ENCODE measurements at places on chromosomes 13 and 19.

DNA sequence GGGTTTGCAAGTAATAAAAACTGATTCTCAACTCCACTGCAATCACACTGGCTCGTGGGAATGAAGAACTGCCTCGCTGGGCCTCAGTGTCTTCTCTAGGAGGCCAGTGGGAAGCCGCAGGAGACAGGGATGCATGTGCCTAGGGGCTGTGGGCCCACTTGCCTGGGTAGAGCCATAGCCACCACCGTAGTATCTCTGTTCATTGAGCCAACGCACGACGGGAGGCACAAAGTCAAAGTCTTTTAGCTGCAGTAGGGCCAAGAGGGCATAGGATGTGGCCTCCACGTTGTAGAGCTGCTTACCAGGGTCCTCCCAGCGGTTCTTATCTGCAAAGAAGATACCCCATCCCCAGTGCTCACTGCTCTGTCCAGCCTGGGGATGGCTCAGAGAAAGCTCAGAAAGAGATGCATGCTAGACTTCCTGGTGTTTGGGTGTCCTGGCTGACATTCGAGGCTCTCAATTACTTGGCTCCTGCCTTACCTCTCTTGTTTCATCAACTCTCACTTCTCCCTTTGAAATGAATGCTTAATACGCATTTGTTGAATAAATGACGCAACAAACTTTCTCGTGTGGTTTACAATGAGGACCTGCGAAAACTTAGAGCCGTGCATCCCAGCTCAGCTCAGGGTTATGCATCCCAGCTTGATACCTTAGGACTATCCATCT, 16.1 kb upstream of the TNFSF14 start:
- DNase-seq, result no peak

DNA sequence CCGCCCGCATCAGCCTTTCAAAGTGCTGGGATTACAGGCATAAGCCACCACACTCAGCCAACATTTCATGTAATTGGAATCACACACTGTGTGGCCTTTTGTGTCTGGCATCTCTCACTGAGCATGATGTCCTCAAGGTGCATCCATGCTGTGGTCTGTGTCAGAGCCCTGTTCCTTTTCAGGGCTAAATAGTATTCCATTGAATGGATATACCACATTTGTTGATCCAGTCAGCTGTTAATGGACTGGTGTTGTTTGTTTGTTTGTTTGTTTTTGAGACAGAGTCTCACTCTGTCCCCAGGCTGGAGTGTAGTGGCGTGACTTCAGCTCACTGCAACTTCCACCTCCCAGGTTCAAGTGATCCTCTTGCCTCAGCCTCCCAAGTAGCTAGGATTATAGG, 17.9 kb downstream of the ATCAY start:
- no peak for DNase-seq

DNA sequence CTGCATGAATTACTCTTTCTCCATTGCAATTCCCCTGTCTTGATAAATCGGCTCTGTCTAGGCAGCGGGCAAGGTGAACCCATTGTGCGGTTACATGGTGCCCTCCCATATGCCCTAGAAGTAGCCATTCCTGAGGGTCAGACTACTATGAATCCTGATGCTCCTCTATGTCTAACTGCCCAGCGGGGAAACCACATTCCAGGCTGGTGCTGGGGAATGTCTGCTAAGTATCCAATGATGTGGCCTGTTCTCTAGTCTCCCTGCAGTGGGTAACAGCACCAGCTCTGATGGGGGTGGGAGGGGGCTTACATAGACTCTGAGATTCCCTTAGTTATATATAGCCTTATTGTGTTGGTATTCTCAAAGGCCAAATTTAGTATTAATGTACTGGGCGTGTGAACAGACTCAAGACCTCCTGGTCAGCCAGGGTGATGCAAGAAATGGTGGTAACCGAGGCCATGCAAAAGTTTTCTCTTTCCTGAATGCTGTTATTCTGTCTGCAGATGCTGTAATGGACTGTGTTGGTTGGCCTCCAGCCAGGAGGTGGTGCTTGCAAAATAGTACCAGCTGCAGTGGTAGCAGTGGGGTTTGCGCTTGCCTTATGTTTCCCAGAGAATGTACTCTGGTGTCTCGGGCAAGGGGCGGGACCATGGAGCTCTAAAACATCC, 564.8 kb upstream of the SLITRK1 start:
- DNase-seq, result no peak

DNA sequence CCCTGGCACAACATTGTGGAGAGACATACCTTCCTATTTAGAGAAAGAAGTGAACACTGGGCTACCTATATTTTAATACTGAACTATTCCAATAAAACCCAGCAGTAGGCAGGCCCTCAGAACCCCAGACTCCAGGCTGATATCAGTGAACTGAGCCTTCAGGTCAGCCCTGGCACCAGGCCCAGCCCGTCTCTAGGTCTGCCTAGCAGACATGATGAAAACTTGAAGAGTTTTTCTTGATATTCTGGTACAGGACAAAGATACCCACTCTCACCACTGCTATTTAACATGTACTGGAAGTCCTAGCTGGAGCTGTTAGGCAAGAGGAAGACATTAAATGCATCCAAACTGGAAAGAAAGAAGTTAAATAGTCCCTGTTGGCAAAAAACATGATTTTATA, 396.6 kb upstream of the SPRY2 start:
- no peak for DNase-seq

DNA sequence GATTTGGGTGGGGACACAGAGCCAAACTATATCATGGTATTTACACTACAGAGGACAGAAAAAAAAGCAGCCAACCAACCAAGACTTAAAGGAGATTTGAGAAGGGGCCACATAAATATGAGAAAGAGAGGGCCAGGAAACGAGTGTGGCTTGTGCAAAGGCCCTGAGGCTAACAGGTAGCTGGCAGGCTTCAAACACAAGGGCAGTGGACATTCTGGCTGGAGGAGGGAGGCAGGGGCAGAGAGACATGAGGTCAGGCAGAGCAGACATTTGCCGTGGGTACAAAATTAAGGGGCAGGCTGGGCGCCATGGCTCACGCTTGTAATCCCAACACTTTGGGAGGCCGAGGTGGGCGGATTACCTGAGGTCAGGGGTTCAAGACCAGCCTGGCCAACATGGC, 278.7 kb downstream of the FOXO1 start:
- no peak for DNase-seq

DNA sequence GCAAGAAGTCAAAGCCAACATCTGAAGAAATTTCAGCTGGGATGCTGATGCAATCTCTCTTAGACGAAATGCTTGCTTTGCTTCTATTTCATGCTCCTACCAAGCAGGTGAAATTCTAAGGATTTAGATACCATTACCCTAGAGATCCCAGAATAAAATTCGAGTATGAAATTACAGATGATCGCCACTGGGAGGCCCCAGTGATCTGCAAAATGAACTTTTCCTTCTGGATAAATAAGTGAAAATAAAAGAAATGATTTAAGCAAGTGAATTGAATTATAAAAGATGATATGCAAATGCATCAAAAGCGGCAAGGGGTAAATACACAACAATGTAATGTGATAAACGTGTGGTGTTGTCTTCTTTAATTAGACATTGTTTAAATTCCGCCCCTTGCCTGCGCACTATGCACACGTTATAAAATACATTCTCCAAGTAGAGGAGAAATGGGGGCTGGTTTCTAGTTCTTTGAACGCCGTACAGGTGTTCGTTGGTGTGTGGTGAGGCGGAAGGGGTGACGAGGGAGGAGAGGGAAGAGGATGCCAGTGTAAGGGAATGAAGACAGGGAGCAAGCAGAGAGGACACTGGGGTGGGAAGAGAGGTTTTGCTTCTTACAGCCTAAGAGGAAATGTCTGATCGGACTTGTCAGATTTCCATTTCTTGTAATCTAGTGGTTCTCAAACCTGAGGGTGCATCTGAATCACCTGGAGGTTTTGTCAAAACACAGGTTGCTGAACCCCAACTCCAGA, 58.0 kb downstream of the ERCC5 start:
- peak; percentile 17 for DNase-seq

- no peak for DNase-seq
These were observed 60.6 kb downstream of the NDFIP2 start for GRCh38 chr13:79541426-79542049.

GRCh38 chr19:39759457-39760184, 19.0 kb upstream of the LEUTX start:
- no peak for DNase-seq

Measured in NCI-H446 (cell line).